ENCODE measurements at places on chromosomes 1 and 21.

DNA sequence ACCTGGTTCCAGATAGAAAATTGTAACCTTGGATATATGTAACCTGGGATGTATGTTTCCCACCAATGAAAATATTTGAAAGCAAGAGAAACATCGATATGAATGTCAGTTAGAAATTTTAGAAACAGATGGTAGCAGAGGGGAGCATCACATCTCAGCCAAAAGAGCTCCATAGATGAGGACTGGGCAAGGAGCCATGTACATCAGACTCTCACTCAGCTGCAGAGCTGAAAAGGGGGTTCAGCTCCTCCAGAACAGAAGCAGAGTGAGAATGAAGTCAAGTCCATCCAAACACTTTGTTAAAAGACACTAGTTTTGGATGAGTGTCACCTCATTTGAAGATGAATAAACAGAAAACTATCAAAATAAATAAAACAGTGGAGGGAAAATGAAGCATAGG, 202.4 kb downstream of the HMCN1 start:
- no peak for DNase-seq

- no peak for DNase-seq
Observed at GRCh38 chr1:203181586-203182386, 4.7 kb downstream of the CHI3L1 start.

GRCh38 chr1:110870721-110871388, 2.1 kb upstream of the CD53 start:
- peak; percentile 2 for DNase-seq

GRCh38 chr1:208036106-208036808, 125.3 kb upstream of the CD34 start:
- DNase-seq, result peak; percentile 34

DNA sequence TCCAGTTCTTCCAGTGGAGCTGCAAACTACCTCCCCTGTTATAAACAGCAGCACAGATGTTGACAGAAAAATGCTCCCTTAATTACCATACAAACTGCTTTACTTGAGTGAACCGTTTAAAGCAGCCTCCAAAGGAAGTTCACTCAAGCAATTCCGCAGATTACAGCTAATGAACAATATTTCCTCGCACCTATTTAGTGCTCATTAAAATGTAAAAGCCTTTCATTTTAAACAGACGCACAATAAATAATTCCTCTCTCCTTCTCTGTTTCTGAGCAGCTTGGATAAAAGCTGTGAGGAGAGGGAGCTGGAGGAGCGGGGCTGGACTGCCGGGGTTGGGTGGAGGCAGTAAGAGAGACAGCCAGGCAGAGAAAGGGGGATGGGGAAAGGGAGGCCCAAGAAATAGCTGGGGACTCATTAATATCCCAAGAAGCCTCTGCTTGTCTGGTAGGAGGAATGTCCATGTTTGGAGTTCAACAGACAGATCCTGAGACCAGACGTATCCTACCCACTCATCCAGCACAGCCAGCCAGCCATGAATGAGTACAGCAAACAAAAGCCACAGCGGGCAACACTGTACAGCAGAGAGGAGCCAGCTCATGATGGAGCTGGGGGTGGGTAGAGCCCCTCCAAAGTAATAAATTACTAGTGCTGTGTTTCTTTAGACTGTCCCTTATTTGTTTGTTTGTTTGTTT, 227.7 kb downstream of the GPATCH2 start:
- DNase-seq, result no peak

- DNase-seq, result peak; percentile 79
Observed at GRCh38 chr1:172654535-172654934, 4.4 kb upstream of the FASLG start.

- no peak for DNase-seq
Observed at GRCh38 chr1:70945251-70945650, 102.4 kb downstream of the PTGER3 start.

GRCh38 chr1:231272173-231272572, 31.2 kb downstream of the GNPAT start:
- no peak for DNase-seq

DNA sequence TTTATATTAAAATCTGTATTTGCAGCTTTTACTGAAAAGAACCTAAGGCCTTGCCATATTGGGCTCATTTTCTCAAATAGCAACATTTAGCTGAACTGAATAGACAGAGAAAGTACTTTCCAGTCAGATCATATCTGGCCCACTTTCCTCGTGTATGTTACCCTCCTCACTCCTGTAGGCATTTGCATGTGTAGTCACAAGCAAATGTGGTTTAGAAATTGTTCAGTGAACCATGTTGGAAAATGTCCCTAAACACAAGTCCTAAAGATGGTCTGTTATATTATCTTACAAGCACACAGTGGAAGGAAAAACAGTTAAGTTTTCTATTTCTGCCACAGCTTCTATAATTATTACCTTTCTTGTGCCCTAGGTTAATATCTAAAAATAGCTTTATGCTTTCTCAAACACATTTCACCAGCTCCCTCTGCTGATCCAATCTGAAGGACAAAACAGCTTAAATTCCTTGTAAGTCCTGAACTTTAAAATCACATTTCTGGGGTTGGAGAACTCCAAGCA, 606 bp upstream of the FMO4 start:
- no peak for DNase-seq

- DNase-seq, result peak; percentile 45
Observed at GRCh38 chr1:15279576-15280230, 32.7 kb downstream of the FHAD1 start.

- DNase-seq, result peak; percentile 29
Observed at GRCh38 chr21:39422527-39423241, 22.9 kb downstream of the LCA5L start.

- no peak for DNase-seq
Observed at GRCh38 chr1:206558794-206559671, 51.7 kb downstream of the RASSF5 start.

- no peak for DNase-seq
Observed at GRCh38 chr1:35062518-35063196, 16.5 kb upstream of the ZMYM1 start.

GRCh38 chr1:166121010-166121409, 45.8 kb downstream of the FAM78B start:
- no peak for DNase-seq

- peak; percentile 48 for DNase-seq
Observed at GRCh38 chr1:38071312-38072256, 25.0 kb upstream of the POU3F1 start.

DNA sequence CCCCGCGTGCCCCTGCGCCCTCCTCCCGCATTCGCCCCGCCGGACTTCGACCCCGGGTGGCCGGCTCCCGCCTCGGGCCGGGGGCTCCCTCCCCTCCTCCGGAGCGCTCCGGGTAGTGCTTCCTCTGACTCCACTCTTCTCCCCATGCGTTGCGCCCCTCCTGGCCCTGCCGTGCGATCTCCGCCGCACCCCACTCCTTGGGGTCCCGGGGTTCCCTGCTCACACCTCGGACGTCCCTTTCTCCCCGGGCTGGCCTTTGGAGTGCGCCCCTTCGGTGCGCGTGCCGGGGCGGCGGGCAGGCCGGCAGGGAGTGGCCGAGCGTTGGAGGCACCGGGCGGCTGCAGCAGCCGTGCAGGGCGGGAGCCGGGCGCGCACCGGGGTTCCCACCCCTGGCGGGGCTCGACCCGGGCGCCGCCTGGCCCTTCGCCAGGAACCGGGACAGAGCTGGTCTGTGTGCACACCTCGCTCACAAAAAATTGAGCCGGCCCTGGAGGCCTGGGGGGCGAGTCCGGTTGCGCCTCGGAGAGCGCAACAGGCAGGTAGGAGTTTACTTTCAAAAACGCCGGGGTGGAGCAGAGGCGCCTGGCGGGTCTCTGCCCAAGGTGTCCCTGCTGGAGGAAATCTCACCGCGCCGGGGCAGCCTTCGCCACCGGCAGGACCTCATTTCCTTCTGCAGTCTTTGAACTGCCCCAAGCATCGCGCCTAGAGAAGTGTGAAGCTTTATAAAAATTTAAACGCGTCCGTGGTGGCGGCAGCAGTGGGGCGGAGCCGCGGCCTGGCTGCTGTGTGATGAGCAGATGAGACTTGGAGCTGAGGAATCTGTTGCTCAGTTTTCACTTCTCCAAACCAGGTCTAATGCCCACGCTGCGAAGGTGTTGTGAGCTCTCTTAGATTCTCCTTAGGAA, 650 bp downstream of the VANGL1 start:
- peak; percentile 67 for DNase-seq

DNA sequence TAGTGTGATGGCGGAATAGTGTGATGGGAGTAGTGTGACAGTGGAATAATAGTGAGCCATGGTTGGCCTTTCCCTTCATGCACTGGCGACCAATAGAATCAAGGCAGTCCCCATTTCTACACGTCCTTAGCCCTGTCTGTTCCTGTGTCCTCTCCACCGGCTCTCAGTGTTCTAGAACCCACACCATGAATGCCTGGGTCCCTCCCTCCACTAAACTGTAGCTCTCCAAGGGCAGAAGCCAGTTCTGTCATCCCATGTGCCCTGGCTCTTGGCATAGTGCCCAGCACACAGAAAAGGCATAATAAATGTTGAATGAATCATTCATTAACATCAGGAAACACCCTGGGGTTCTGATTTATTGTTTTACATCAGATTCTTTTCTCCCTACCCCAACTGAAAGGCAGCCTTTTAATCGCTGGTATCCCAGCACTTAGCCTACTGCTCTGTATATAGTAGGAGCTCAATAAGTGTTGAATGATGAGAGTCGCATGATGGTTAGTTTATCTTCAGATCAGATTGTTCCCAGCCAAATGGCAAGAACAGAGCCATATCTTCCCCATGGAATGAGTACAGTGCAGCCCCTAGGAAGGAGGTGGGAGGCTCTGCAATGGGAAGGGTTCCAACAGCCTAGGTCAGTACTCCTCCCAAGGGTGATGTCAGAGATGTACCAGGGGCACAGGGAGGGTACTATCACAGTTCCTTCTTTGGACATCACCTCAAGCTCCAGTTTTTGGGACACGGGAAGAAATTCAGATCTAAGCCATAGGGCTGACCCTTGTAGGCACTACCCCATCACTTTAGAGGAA, 325.7 kb downstream of the HHAT start:
- peak; percentile 4 for DNase-seq

GRCh38 chr1:9716404-9717192, 65.1 kb downstream of the PIK3CD start:
- DNase-seq, result no peak

DNA sequence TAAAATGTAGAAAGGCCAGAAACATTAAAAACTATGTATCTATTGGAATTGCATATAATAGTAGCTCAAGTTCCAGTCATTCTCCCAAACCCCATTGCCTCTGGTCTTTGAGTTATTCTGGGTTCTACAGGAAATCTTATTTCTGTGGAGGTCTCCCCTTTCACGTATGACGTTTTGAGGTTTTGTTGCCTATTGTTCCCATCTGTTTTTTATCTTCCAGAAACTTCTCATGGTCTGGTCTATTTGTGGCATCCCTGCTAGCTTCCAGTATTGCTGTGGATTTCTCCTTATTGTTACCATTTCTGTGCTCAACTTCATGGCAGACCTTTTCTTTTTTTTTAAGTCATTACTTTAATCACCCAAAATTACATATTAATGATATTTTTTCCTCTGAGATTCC, 43.3 kb downstream of the DTL start:
- DNase-seq, result no peak

- DNase-seq, result peak; percentile 65
Observed at GRCh38 chr21:37370152-37371040, 3.8 kb downstream of the DYRK1A start.

DNA sequence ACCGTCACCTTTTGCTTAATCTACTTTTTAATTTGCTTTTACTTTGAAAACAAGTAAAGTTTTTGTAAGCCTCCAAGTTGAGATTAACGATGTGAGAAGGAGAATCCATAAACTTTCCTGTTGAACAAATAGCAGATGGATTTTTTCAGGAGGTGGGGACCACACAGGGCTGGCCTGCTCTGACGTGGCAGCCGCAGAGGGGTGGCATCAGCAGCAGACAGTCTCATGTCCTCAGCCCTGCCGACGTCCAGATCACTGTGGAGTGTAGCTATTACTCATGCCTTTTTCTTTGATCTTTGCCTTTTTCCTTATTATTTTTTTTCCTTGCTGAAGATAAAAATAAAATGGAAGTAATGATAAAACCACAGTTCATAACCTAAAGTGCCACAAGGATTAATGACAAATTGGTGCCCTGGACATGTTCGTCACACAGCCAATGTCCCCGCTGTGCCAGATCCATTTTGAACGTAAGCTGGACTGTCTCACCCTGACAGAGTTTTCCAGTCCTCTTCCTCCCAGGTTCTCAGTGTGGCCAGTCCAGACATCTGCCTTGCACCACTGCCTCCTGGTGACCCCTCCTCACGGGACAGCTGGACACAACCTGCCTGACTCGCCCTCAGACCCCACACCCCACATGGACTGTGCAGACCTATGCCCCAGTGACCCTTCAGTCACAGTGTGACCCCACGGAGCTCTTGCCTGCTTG, 15.4 kb upstream of the ZBTB21 start:
- DNase-seq, result no peak

DNA sequence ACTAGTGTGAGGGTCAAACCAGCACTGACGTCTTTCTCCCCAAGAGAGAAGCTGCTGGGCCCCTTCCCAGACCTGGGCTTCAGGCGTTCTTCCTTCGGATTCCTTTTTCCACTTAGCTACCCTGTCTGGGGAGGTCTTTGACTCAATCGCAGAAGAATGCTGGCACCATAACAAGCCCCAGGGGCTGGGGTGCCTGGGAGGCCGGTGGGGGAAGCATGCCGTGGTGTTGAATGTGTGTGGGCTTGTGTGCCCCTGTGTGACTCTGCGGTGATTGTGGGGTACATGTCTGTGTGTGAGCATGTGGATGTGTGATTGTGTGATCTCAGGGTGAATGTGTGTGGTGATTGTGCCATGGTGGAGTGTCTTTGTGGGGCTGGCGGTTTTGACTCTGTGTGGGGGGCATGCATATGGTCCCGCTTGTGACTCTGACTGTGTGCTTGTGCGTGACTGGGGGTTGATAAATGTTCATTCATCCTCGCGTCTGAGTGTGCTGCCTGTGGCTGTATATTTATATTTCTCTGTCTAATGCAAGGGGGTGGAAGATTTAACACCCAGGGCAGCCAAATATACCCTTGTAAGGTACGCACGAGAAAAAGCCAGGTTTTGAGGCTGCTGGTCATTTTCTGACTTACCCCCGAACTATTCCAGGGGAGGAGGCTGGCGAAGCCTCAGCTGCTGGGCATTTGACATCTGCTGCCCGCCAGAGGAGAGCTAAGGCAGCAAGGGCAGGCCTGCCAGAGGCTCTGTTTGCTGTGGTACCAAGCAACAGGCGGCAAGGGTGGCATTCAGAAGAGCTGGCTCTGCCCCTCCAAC, 1.1 kb upstream of the SYNC start:
- DNase-seq, result peak; percentile 74

GRCh38 chr1:162605225-162605927, 26.9 kb upstream of the DDR2 start:
- peak; percentile 89 for DNase-seq

DNA sequence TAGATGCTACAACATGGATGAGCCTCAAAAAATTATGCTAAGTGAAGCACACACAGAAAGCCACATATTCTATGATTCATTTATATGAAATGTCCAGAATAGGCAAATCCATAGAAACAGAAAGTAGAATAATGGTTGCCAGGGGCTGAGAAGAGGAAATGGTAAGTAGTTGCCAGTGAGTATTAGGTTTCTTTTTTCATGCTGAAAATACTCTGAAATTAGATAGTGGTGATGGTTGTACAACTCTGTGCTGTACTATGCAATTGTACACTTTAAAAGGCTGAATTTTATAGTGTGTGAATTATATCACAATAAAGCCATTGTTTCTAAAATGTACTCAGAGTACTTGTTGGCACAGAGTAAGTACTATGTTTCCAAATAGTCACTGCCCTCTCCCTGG, 15.5 kb upstream of the GFI1 start:
- DNase-seq, result no peak
